ENCODE measurements at places on chromosomes 3 and 15.

DNA sequence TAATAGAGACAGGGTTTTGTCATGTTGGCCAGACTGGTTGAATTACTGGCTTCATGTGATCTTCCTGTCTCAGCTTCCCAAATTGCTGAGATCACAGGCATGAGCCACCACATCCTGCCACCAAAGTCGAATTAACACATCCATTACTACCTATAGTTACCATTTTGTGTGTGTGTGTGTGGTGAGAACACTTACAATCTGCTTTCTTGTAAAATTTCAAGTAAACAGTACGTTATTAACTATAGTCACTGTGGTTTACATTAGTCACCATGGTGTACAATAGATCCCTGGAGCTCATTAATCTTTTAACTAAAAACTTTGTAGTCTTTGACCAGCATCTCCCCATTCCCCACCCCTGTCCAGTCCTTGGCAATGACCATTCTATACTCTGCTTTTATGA lies 270.0 kb downstream of the NAALADL2 start:
- DNase-seq, result no peak

GRCh38 chr3:34106379-34106778 lies 307.9 kb downstream of the PDCD6IP start:
- DNase-seq, result no peak

DNA sequence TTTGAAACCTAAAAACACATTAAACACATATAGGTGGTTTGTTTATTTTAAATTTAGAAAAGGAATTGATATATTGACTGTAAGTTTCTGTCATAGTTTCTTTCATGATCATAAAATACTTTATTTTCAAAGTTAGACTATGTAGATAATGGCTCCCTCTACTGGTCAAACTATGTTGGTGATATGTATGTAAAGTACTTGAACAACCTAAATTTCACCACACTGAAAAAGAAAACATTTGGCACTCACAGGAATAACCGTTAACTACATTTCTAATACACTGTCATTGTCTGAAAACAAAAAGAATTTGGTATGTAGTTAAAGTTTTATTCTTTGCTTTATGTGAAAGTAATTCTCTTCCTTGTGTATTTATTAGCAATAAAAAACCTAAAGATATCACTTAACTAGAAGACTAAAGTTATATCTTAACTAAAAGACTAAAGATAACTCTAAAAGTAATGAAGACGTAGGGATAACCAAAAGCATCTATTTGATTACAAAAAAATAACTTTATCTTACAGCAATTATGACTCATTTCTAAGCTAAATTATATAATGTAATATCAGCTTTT lies 427.5 kb downstream of the VGLL3 start:
- DNase-seq, result peak; percentile 63

- no peak for DNase-seq
Measured at GRCh38 chr15:26029146-26029545, 166.0 kb upstream of the ATP10A start.

GRCh38 chr3:185205865-185206264 lies 48.0 kb downstream of the EHHADH start:
- DNase-seq, result no peak

All from NCI-H526 (cell line).